ENCODE measurements at places on chromosomes 13 and 19. TPM values are rescaled to one million over a fixed set of nuclear protein-coding genes. Genes with fewer than 3 reads are reported as not detected.

The CDX2 gene
- total RNA-seq: not detected

DNA sequence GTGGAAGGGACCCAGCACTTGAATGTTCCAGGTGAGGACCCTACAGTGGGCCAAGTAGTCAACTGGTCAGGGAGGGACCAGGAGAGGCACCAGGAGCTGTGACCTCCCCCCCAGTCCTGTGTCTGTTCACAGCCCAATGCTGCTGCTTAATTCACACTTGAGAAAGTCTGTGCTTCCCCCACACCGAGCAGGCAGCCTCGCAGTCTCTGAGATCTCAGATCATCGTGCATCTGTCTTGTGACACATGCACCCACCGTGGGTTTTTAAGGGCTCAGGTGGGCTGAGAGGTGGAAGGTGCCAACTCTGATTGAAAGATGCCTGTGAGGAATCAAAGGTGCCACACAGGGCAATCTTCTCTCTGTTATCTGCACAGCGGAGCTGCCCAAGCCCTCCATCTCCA is 6.2 kb downstream of the CEACAM5 start:
- peaks cover 12% of the 10 kb centered on the region for H3K27me3 ChIP-seq
- DNase-seq: no peak
- no peak overlapping the region for H3K27ac ChIP-seq
- no peaks in the 10 kb centered on the region for H3K4me1 ChIP-seq
- no peaks in the 10 kb centered on the region for H3K36me3 ChIP-seq

GRCh38 chr13:50131920-50132903 is 117.0 kb downstream of the KCNRG start:
- H3K4me1 ChIP-seq: peaks cover 45% of the 10 kb centered on the region
- H3K27me3 ChIP-seq: peaks cover 80% of the 10 kb centered on the region
- no peak overlapping the region for H3K27ac ChIP-seq
- H3K4me3 ChIP-seq: peak overlapping the region; percentile 56
- no peak for DNase-seq

GRCh38 chr13:26508885-26509284 is 48.6 kb upstream of the WASF3 start:
- no peaks in the 10 kb centered on the region for H3K27me3 ChIP-seq
- H3K27ac ChIP-seq: no peak overlapping the region
- H3K36me3 ChIP-seq: no peaks in the 10 kb centered on the region
- DNase-seq: no peak
- no peaks in the 10 kb centered on the region for H3K4me1 ChIP-seq
- H3K4me3 ChIP-seq: no peak overlapping the region

DNA sequence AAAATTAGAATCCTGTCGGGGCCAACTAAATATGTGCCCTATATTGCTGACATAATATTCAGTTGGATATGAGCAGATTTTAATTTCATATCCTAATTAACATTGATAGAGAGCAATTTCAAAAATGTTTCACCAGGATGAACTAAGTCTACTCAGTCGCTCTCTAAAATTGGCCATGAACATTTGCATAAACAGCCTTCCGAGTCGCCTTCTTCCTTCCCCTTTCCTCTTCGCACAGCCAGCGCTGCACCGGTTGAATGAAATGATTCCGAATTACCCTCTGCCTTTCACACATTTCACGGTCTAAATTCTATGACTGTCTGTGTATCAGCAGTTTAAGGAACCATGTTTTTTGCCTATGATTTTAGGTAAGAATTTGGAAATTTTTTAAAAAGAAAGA is 413.7 kb downstream of the LIG4 start:
- H3K4me3 ChIP-seq: no peak overlapping the region
- no peaks in the 10 kb centered on the region for H3K4me1 ChIP-seq
- no peaks in the 10 kb centered on the region for H3K36me3 ChIP-seq
- DNase-seq: no peak

DNA sequence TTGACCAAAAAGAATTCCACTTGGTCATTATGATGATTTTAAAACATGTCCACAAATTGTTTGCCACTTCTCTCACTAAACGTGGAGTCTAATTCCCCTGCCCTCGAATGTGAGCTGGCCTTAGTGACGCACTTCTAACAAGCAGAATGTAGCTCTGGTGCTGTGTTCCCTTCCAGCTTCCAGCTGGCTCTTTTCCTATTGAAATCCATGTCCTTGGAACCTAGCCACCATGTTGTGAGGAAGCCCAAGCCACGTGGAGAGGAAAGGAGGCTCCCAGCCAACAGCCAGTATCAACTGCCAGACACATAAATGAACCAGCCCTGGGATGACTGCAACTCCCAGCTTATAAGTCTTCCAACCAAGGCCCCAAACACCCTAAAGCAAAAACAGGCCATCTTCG is 23.6 kb upstream of the CEBPA start:
- H3K27me3 ChIP-seq: peaks cover 7% of the 10 kb centered on the region
- no peaks in the 10 kb centered on the region for H3K4me1 ChIP-seq
- H3K36me3 ChIP-seq: no peaks in the 10 kb centered on the region
- no peak for DNase-seq

DNA sequence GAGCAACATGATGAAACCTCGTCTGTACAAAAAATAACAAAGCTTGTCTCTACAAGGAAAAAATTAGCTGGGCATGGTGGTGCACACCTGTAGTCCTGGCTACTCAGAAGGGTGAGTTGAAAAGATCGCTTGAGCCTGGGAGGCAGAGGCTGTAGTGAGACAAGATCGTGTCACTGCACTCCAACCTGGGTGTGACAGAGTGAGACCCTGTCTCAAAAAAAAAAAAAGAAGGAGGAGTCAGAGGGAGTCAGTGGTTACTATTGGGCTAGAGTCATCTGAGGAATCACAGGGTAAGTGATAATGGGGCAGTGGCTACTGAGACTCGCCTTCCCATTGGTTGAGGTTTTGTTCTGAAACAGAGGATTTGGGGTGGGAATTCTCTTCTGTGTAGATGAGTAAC is 1.9 kb upstream of the GPI start:
- DNase-seq: no peak
- no peak overlapping the region for H3K4me3 ChIP-seq
- peaks cover 65% of the 10 kb centered on the region for H3K4me1 ChIP-seq
- no peak overlapping the region for H3K27ac ChIP-seq
- H3K36me3 ChIP-seq: peaks cover 28% of the 10 kb centered on the region
- no peaks in the 10 kb centered on the region for H3K27me3 ChIP-seq

GRCh38 chr19:2490659-2491058 is 14.7 kb downstream of the GADD45B start:
- no peak for DNase-seq
- H3K36me3 ChIP-seq: peaks cover 4% of the 10 kb centered on the region
- H3K4me1 ChIP-seq: peaks cover 38% of the 10 kb centered on the region
- peaks cover 53% of the 10 kb centered on the region for H3K27me3 ChIP-seq

DNA sequence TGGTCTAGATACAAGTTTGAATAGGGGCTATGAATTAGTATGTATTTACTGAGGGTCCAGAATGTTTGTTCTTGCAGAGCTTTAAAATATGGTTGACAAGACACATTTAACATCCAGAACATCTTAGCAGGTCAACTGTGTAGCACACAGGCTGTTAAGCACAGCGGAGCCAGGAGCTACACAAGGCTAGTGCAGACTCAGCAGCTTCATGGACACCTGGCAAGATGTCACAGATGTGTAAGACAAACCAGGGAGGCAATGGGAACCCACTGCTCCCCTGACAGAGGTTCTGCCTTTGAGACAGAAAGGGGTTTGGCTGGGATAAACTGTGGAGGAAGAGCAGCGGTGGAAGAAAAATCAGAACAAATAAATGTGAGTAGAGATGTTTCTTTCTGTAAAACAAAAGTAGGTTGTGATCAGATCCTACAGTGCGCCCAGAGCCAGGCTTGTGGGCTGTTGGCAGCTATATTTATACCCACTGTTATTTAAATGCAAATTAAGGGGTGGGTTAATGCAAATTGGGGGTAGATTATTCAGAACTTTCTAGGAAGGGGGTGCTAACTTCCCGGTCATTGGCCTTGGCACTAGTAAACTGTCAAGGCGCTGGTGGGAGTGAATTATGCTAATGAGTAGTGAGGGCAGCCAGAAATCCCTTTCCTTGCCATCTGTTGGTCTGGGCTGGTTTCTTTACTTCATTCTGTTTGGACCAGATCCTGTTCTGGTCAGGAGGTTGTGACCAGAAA is 33.0 kb downstream of the MIPEP start:
- H3K36me3 ChIP-seq: peaks cover 2% of the 10 kb centered on the region
- H3K4me1 ChIP-seq: peaks cover 2% of the 10 kb centered on the region
- no peak for DNase-seq
- no peak overlapping the region for H3K27ac ChIP-seq
